ENCODE measurements at places on chromosomes 6 and 20.

GRCh38 chr20:62632575-62633090 lies 9.7 kb upstream of the SLCO4A1 start:
- no peak for DNase-seq

DNA sequence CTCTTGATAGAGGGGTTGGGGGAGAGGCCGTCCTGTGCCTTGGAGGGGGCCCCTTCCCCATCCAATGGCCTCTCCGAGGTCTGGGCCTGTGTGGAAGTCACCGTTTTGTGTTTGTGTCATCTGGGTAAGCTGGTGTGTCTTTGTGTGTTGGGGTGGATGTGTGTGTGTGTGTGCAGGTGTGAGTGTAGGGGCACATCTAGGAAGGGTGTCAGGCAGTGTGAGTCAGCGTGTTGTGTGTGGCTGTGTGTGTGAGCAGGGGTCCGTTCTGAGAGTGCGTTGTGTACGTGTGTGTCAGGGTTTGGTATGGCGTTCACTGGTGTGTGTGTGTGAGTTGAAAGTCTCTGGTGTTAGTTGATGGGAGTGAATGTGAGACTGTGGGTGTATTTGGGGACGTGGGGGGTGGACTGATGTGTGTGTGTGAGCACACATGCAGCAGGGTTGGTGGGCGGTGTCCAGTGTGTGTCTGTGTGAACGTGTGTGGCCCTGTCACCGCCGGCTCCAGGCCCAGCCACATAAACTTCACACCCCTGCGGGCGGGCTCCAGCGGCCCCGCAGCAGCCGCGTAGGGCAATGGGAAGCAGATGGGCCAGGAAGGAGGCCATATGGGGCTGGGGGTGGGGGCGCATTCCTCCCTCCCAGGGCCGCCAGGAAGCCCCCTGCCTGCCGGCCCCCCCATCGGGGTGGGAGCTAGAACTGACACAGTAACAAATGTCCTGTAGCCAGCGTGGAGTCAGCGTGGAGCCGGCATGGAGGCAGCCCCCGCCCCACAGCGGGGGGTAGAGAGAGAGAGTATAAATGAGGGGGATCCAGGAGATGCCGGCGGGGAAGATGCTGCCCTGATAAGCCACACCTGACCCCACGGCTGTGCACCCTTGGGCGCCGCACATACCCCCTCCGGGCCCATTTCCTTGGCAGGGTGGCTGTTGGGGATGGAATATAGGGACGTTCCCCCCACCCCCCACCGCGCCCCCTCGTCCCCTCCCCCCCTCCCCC lies 32.1 kb downstream of the SNAI1 start:
- no peak for DNase-seq

GRCh38 chr6:31971279-31971992 lies 502 bp downstream of the DXO start:
- DNase-seq = no peak

DNA sequence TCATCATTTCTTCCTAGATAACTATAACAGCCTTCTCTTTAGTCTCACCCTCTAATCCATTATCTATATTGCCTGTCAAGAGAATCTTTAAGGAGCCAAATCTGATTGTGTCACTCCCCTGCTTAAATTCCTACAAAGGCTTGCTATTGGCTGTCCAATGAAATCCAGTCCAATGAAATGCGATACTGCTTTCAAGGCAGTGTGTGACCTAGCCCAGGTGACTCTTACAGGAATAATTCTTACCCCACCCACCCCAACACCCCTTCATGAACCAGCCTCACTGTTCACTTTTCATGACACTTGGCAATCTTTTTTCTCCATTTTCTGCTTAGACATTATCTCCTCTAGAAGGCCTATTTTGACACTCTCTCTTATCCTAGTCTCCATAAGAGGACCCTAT lies 163.3 kb upstream of the MARCKS start:
- no peak for DNase-seq

DNA sequence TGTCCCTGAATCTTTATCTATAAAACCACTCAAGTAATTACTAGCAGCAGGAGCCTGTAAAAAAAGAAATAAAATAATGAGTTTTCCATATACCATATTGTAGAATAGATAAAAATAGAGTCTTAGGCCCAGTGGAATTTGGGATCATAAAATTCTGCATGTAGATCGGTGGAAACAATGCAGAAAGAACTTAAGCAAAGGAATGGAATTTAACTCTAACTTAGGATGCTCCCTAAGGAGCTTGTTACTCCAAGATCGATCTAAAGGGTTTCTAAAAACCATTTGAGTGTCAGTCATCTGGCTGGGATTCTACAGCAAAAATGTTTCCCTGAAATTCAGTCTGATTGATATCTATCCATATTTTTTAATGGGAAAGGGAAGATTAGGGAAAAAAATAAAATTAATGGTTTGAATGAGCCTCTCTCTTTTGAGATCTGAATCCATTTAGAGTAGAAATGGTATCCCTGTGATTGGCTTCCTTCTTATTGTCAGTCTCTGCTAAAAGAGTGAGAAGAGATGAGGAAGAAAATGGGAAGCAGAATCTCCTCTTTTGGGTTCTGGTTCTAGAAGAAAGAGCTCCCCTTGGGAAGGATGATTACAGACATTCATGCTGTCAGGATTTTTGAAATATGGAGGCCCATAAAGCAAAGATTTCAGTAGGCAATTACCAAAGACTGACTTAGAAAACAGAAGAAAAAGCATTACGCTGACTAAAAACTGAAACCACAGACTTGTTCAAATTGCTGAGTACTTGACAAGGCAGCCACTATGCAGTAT lies 564.3 kb upstream of the MARCKS start:
- DNase-seq = no peak

GRCh38 chr20:15302075-15302474 lies 964.7 kb upstream of the FLRT3 start:
- no peak for DNase-seq

- peak; percentile 39 for DNase-seq
Observed at GRCh38 chr20:8132484-8133309, 631 bp downstream of the PLCB1 start.

GRCh38 chr6:30019819-30020218 lies 41.2 kb upstream of the POLR1H start:
- DNase-seq = no peak

GRCh38 chr20:4633780-4634179 lies 87.9 kb upstream of the PRND start:
- DNase-seq = peak; percentile 84

- DNase-seq = peak; percentile 100
Observed at GRCh38 chr6:150881911-150882481, 16.5 kb downstream of the MTHFD1L start.

DNA sequence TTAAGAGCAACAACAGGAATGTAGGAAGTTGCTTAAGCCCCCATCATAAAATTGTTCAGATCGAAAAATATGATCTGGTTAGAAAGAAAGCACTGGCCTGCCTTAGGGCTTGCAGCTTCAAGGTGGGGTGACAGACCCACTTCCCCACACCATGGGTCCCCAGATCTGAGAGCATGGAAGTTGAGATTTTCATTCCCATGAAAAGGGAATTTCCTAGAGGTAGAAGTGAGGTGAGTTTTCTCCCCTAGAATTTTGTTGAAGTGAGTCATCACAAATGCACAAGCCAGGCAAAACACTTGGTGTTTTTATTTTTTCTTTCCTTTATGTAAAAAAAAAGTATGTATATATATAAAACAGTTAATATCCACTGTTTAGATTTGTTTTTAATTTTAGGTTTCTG lies 213.6 kb upstream of the SUPT3H start:
- peak; percentile 9 for DNase-seq

GRCh38 chr20:13436530-13436929 lies 202.2 kb downstream of the TASP1 start:
- no peak for DNase-seq

- DNase-seq = peak; percentile 67
Observed at GRCh38 chr6:29011276-29011734, 6.2 kb upstream of the ZNF311 start.

DNA sequence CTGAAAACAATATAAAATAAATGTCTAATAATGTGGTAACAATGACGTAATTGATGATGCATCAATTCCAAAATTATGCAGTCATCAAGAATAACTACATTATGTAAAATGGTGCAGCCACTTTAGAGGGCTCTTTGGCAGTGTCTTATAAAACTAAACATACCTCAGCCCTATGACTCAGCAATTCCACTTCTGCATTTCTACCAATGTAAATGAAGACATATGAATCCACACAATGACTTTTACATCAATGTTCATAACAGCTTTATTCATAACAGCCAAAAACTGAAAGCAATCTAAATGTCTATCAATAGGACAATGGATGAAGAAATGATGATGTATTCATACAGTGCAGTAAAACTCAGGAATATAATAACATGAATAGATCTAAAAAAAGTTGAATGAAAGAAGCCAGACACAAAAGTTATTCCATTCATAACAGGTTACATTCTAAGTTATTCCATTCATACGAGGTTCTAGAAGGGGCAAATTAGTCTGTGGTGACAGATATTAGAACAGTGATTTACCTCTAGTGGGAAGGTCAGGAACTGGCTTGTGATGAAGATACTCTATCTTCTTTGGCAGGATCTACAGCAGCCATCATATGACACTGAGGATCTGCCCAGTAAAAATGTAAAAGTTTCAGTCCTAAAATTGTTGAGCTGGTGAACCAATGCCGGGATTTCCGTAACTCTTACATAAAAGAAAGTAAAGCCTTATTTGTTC lies 396.1 kb downstream of the PLCB1 start:
- peak; percentile 88 for DNase-seq

GRCh38 chr6:84421031-84421430 lies 193.6 kb upstream of the CEP162 start:
- no peak for DNase-seq

DNA sequence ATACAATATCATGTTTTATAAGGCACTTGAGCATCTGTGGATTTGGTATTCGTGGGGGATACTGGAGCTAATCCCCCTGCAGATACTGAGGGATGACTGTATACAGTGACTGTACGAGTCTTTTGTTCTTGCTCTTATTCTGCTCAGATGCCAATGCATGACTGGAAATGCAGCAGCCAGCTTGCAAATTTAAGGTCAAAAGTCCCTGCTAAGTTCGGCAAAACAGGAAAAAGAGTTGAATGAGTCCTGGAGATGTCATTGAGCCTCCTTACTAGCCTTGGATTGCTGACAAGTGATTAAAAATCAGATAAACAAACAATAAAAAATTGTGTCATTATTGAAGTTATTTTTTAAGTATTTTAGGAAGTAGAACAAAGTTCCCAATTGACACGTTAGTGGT lies 599.3 kb upstream of the IMPG1 start:
- peak; percentile 3 for DNase-seq

DNA sequence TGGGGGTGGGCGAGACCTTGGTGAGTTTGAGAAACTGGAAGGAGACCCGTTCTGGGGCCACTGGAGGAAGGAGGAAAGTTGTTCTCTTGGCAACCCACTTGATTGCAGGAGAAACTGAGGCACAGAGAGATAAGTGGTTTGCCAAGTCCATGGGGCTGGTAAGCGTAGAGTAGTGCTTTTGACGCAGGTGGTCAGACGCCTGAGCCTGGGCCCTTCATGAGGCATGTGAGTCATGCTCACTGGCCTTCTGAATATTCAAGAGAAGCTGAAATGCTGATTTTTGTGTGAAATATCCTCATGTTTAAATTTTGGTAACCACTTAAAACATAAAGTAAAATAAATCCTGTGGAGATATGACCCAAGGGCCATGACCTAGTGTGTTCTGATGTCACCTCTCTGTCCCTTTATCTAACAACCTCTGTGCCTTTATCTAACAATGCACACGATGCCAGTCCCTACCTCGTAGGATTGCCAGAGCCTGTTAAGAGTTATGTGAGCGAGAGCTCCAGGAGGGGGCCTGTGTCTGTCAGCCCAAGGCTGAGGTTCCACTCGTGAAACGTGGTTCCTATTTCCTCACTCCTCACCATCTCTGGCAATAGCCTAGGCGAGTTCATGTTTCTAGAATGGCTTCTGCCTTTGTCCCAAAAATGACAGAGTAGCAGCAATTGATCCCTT lies 32.8 kb upstream of the PMEPA1 start:
- no peak for DNase-seq

DNA sequence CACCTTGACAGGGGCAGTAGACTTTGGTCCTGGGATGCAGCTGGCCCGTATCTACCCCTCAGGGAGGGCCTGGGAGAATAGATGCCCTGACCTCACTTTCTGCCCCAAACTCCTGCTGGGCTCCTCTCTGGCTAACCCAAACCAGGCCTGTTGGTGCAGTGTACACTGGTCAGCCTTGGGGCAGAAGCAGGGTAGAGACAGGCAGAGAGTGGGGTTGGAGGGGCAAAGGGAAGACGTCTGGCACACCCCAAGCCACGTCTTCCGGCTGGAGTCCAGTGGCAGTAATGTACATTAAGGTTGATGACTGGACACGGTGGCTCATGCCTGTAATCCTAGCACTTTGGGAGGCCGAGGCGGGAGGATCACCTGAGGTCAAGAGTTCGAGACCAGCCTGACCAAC lies 9.3 kb downstream of the DDR1 start:
- DNase-seq = no peak

DNA sequence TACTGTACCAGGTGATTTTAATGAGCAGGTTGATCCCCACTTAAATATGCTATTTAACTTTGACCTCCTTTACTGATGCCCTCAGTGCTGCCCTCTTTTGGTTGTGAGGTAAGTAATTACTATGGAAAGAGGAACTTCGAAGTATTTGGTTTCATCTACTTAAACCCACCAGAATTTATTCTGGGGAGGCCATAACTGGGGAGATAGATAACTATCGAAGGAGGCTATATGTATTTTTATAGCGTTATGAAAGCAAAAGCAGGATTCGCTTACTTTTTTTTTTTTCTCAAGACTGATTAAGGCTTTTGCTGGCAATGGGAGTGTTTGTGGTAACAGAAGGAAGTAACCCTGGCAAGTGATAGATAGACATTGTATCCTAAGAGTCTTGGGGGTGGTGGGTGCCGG lies 168.9 kb upstream of the CENPW start:
- DNase-seq = peak; percentile 55

GRCh38 chr6:161133963-161134362 lies 139.9 kb downstream of the AGPAT4 start:
- peak; percentile 7 for DNase-seq

GRCh38 chr6:24583463-24584381 lies 62.3 kb downstream of the KIAA0319 start:
- peak; percentile 77 for DNase-seq

- DNase-seq = no peak
Observed at GRCh38 chr6:131412960-131413830, 159.8 kb upstream of the ARG1 start.

- no peak for DNase-seq
Observed at GRCh38 chr6:160256445-160256844, 2.2 kb downstream of the SLC22A2 start.

GRCh38 chr6:161368514-161368913 lies 94.7 kb upstream of the AGPAT4 start:
- no peak for DNase-seq

DNA sequence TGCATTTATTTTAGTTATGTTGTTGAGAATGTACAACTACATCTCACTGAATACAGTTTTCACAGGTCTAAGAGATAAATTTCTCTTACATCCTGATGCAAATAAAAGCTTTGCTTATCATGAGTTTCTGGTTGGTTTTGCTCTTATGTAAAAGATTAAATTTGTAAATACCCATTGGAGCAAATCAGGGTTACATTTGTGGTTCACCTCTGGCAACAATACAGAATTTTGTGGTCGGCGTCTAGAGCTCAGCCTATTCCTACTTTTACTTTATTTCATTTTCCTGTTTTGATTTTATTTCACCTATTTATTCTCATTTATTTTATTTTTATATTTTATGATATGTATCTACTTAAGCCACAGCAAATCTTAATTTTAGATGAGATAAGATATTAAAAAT lies 271.9 kb upstream of the MARCKS start:
- DNase-seq = no peak
